Fibroblast of skin of abdomen (primary cell): ENCODE measurements at places on chromosomes 5 and 9.

- no peak for DNase-seq
Measured at GRCh38 chr9:136621019-136621733, 41.5 kb upstream of the EGFL7 start.

DNA sequence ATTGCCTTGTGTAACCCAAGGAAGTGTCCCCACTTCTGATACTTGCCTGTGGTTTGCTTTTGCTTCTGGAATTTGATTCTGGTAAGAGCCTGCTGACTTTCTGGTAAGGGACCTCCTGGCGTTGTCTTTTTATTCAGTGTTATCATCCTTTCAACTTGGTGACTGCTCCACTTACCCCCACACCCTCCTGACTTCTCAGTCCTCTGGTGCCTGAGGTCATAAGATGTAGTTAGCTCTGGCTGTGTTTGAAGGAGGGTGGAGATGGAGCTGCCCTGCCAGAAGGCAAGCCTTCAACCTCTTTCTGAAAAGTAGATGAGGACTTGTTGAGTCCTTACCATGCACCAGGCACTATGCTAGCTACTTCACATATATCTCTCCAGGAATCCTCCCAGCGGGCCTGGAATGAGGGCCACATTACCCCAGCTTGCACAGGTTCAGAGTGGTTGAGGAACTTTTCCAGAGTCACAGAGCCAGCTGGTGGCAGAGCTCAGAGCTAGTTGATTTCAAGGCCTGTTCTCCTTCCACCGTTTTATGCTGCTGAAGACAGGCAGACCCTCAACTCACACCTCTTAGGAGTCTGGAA, 45.2 kb upstream of the PITX1 start:
- DNase-seq: no peak

GRCh38 chr9:101467690-101468089, 32.1 kb upstream of the ALDOB start:
- DNase-seq: no peak

DNA sequence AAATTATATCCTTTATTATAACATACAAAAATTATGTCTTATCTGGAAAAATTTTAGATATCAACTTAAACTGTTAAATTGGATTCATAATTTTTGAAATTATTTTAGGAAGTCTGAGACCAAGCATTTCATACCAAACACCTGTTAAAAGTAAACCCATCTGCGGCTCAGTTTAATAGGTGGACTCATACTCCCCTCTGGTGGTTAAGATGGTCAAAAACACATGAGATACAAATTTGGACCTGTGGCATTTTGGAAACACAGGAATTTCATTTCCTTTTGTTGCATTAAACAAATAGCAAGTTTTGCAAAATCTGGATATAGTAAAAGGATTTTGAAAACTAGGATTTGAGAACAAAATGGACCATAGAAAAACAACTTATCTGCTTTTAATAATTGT, 53.7 kb downstream of the RGMB start:
- peak; percentile 44 for DNase-seq

GRCh38 chr5:27396998-27397397, 358.6 kb upstream of the CDH9 start:
- no peak for DNase-seq

- peak; percentile 40 for DNase-seq
Measured at GRCh38 chr5:7815892-7816534, 34.9 kb downstream of the CFAP90 start.

GRCh38 chr9:5481322-5482040, 28.9 kb upstream of the PDCD1LG2 start:
- peak; percentile 10 for DNase-seq

DNA sequence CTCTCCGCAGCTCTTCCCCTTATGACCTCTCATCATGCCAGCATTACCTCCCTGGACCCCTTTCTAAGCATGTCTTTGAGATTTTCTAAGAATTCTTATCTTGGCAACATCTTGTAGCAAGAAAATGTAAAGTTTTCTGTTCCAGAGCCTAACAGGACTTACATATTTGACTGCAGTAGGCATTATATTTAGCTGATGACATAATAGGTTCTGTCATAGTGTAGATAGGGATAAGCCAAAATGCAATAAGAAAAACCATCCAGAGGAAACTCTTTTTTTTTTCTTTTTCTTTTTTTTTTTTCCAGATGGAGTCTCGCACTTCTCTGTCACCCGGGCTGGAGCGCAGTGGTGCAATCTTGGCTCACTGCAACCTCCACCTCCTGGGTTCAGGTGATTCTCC, 20.7 kb upstream of the IL13 start:
- no peak for DNase-seq

DNA sequence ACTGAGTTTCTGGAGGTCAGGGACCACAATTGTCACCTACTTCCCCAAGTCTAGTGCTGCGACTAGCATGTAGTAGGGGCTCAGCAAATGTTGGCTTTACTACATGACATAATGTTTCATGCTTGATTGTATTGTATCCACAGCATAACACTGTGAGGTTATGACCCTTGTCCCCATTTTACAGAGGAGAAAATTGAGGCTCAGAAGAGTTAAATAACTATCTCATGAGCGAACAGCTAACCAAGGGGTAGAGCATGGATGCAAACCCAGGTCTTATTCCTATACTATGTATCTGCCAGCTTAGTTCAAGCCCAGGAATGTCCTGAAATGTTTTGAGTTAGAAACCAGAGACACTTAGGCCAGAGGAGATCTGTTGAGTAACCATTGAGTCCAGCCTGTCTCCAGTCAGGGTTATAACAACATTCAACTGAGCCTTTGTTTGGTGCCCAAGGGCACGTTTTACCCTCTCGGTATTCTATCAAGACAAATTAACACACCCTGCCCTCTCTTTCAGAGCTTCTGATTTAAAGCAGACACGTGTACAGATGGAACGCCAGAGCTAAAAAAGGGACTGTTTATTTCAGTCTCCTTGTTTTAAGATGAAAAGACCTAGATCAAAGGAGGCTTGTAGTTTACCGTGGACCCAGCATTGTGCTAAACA, 16.5 kb downstream of the ANGPTL2 start:
- no peak for DNase-seq

GRCh38 chr9:136337416-136338395, 10.4 kb downstream of the GPSM1 start:
- DNase-seq: no peak

GRCh38 chr5:56637321-56637920, 177.9 kb upstream of the MAP3K1 start:
- DNase-seq: peak; percentile 28

DNA sequence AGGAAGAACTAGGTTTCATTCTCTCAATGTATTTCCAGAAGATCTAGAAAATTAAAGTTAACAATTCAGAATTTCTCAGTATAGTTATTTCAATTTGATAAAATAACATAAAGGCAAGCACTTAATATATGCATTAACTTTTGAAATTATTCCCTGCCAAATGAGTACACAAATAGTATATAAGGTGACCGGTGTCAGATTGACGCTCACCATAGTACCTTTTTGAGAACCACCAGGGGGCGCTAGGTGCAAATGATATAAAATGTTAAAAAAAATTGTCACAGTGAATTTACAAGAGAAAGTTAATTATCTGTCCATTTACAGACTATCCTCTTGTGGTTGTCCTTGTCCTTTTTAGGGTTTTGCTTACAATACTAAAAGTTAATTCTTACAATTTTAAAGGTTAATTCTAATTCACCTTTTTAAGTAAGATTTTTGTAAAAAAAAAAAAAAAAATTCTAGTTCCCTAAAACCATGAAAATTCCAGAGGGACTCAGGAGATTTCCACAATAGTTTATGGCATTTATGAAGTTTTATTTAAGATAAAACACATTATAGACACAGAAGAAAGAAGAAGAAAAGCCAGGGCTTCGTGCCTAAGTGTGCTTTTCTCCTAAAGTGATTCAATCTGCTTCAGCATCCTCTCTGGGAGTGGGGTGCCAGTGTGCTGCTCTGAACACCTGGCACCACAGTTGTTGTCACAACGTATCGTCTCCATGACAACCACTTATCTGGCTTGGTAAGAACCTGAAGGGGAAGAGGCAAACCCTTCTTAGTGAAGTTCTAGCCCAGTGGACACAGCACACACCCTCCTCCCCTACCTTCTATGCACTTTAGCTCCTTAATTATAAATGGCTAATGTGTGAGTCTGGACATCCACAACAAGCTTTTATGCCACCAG, 1.7 kb downstream of the ADAMTS16 start:
- DNase-seq: peak; percentile 54

- DNase-seq: no peak
Measured at GRCh38 chr9:111276431-111277128, 53.4 kb downstream of the OR2K2 start.

DNA sequence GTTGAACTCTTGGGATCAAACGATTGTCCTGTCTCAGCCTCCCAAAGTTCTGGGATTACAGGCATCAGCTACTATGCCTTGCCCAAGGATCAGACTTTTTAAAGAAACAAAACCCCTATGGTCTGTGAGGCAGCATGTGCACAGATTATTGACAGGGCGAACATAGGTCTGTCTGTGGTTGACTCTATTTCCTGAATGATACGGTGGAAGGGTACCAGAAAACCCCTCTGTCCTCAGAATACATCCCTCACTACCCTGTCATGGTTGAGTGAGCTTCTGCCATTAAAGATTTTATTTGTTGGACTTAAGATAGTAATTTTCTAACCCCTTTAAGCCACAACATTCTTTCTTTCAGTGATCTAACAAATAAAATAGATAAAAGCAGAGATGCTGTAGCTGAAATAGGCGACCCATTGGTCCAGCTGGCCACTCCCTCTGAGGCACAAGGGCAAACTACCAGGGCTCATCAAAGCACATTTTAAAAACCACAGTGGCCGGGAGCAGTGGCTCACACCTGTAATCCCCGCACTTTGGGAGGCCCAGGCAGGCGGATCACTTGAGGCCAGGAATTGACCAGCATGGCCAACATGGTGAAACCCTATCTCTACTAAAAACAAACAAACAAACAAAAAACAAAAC, 84.9 kb upstream of the ANKRD55 start:
- DNase-seq: no peak

GRCh38 chr5:59992206-59992605, 98.7 kb upstream of the PDE4D start:
- DNase-seq: no peak

GRCh38 chr9:136308702-136309053, 4.8 kb upstream of the CCDC187 start:
- DNase-seq: no peak

- no peak for DNase-seq
Measured at GRCh38 chr9:107112707-107113243, 170.3 kb upstream of the RAD23B start.

- no peak for DNase-seq
Measured at GRCh38 chr5:133230823-133231578, 179.2 kb downstream of the HSPA4 start.

GRCh38 chr5:124300815-124301621, 445.4 kb downstream of the ZNF608 start:
- DNase-seq: no peak

- DNase-seq: no peak
Measured at GRCh38 chr9:89527084-89527483, 29.2 kb upstream of the SEMA4D start.

- peak; percentile 82 for DNase-seq
Measured at GRCh38 chr5:149133795-149134777, 7.2 kb upstream of the ABLIM3 start.
